ENCODE measurements at places on chromosomes 4 and X. TPM values are rescaled to one million over a fixed set of nuclear protein-coding genes. Genes with fewer than 3 reads are reported as not detected.

DNA sequence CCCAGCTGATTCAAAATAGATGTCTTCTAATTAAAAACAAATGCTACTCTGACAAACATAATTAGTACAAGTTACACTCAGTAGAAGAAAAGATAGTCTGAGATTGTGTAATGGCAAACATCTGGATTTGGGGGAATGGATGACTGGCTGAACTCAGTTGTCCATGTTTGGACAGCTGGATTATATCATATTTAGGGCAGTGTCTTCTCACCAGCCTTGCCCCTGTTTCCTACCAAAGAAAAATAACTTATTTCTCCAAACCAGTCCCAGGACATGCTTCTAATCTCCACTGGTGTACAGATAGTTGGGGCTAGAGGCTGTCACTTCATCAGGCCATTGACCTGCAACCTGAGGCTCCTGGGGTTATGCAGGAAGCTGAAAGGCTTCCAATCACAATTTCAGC, 237.3 kb downstream of the USP46 start:
- no peak for ATAC-seq

DCAF12L2 gene
- total RNA-seq: 3.4 TPM

ZCCHC18 gene
- total RNA-seq: 9.2 TPM

- ATAC-seq: no peak
Measured at GRCh38 chr4:155025762-155026457, 182.5 kb upstream of the NPY2R start.

- no peak for ATAC-seq
Measured at GRCh38 chr4:48518143-48518542, 28.1 kb downstream of the ZAR1 start.

DNA sequence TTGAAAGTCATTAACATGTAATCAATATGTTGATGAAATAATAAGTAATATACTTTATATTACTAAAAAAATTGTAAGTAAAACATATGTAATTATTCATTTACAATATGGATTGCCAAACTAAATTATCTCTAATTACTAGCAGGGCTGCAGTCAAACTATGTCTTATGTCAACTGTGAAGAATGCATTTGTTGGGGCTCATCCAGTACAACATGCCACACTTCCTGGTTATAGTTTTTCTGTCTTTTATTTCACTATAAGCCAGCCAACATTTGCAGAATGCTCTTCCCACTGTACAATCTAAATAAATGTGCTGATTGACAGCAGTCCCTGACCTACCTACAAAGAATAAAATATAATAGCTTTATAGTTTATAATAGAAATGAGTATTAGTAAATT, 975.4 kb upstream of the NDST4 start:
- no peak for ATAC-seq

ETDB gene
- not detected for total RNA-seq

- ATAC-seq: no peak
Measured at GRCh38 chr4:46830971-46831454, 78.0 kb downstream of the COX7B2 start.

GRCh38 chrX:150167482-150168324, 195.4 kb upstream of the MAMLD1 start:
- no peak for ATAC-seq

GRCh38 chr4:33063241-33063640, 2343.1 kb downstream of the PCDH7 start:
- ATAC-seq: no peak

DNA sequence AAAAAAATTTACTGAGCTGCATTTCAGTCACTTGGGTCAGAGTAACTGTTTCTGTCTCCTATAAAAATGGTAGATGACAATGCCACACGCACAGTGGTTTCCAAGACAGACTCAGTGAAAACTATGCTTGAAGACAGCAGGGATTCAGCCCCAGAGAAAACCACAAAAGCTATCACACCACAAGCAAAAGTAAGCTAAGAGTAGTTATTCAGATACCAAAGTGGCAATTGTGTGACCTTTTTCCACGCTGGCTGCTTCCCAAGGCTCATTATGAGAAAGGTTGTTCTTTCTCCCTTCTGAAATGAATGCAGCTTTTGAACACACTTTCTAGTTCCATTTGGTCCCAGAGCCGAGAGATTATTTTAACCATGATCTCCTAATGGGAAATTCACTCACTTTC, 46.4 kb upstream of the GPM6B start:
- no peak for ATAC-seq

DNA sequence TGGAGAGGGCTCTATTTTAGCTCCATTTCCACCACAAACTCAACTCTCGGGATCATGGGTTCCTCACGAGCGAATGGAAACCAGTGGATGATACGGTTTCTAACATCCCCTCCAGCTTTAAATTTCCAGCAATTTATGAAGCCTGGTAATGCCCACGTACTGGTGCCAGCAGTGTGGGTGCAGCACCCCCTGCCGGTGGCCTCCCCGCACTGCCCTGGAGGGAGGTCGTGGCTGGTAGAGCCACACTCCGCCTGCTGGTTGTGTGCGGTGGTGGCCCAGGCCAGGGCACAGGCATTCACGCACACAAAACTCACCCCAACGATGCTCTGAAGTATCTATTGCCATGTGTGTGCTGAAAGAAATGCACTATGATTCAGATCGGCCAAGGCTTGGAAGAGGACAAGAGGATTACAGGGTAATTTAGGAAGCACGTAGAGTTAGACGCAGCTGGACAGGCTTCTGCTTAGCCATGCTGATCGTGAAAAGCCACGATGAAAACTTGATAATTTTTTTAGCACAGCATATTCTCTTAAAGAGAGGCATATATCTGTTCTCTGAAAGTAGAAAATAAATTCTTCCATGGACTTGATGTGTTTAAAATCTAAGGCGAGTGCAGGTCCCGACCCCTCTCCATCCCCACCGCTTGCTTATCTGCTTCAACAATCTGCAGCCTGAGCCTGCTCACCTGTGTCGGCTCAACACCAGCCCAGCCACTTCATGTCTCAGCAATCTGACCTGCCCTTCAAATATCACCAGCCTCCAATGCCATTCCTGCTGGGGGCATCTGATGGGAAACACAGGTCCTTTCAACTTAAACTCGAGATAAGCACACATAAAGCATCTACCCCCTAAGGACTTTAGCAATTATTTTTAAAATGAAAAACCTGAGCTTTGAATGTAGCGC, 59.1 kb downstream of the SCD5 start:
- ATAC-seq: peak; percentile 55

STAP1 gene
- total RNA-seq: not detected

- ATAC-seq: no peak
Measured at GRCh38 chrX:46722742-46723568, 36.0 kb downstream of the SLC9A7 start.

GRCh38 chr4:3790006-3790561, 23.9 kb downstream of the ADRA2C start:
- no peak for ATAC-seq

PGRMC2 gene
- total RNA-seq: 25.5 TPM

GC gene
- total RNA-seq: 1.1 TPM

- no peak for ATAC-seq
Measured at GRCh38 chrX:87634361-87634760, 116.8 kb downstream of the KLHL4 start.

GRCh38 chr4:152460488-152460887, 75.4 kb downstream of the FBXW7 start:
- ATAC-seq: no peak

Data from motor neuron (in vitro differentiated cells).